ENCODE measurements at places on chromosomes 6 and 20. TPM values are rescaled to one million over a fixed set of nuclear protein-coding genes. Genes with fewer than 3 reads are reported as not detected.

DNA sequence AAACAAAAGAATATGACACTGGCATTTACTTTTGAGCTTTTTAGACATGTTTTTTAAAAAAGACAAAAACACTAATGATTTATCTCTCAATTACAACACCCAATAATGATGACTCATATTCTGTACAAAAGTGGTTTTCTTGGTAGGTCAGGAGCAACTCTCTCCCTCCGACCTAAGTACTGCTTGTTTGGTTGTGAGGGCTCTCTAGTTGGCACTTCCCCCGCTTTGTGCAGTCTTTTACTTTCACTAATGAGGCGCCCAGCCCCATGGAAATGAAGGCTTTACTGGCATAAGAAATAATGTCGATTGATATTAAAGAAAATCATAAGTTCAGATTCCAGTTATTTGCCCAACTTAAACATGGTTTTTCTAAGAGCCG lies 1.3 kb downstream of the KPNA5 start:
- no peak for DNase-seq

MRAP2 gene
- total RNA-seq = 0.16 TPM

LY6G6F gene
- not detected for total RNA-seq

PACRG gene
- total RNA-seq = 4.6 TPM

LPA gene
- not detected for total RNA-seq

GRCh38 chr6:96940322-96940721 lies 15.8 kb downstream of the KLHL32 start:
- DNase-seq = no peak

Measured in breast epithelium (tissue), 4 donors.